ENCODE measurements at places on chromosomes 16 and 17. TPM values are rescaled to one million over a fixed set of nuclear protein-coding genes. Genes with fewer than 3 reads are reported as not detected.

GRCh38 chr16:25089351-25089750, 22.2 kb upstream of the LCMT1 start:
- H3K36me3 ChIP-seq = no peaks in the 10 kb centered on the region
- H3K4me1 ChIP-seq = no peaks in the 10 kb centered on the region
- no peak overlapping the region for H3K4me3 ChIP-seq
- no peaks in the 10 kb centered on the region for H3K27me3 ChIP-seq
- no peak overlapping the region for H3K27ac ChIP-seq

GRCh38 chr16:82497139-82497538, 129.6 kb upstream of the CDH13 start:
- H3K27ac ChIP-seq = no peak overlapping the region
- no peak overlapping the region for H3K4me3 ChIP-seq
- H3K4me1 ChIP-seq = no peaks in the 10 kb centered on the region

- no peaks in the 10 kb centered on the region for H3K36me3 ChIP-seq
- no peaks in the 10 kb centered on the region for H3K27me3 ChIP-seq
- no peak overlapping the region for H3K4me3 ChIP-seq
- DNase-seq = no peak
- H3K27ac ChIP-seq = no peak overlapping the region
Observed at GRCh38 chr17:7083592-7083991, 3.5 kb upstream of the CLEC10A start.

Gene ABCC3
- 156 TPM for total RNA-seq

Gene SDR42E1
- total RNA-seq = 15.0 TPM

DNA sequence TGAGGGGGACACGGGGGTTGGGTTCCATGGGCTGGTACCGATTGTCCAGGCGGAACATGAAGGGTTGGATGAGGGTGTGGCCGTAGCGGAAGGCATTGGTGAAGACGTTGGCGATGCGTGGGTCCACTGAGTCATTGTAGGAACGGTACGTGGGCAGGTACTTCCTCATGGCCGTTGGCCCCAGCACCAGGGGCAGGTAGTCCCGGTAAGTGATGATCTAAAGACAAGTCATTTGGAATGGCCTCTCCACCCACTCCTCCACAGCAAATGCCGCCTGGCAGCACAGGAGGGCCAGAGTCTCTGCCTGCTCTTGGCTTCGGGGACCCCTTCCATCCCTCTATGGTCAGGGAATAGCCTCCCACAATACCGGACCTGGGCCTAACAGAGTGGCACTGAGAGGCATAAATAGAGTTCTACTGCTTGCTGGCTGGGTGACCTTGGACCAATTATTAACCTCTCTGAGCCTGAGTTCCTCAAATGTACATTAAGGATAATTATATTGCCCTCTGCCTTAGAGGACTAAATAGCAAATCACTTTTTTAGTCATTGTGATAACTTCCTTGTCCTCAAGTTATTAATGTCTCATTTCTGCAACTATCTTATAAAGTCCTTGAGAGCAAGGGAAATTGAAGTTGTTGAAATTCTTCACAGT, 7.2 kb downstream of the MPO start:
- no peaks in the 10 kb centered on the region for H3K4me1 ChIP-seq
- H3K4me3 ChIP-seq = no peak overlapping the region
- H3K27me3 ChIP-seq = no peaks in the 10 kb centered on the region

- H3K36me3 ChIP-seq = no peaks in the 10 kb centered on the region
- H3K4me3 ChIP-seq = peak within 1 kb of the TSS; percentile 87
- peak within 1 kb of the TSS; percentile 59 for H3K27ac ChIP-seq
- peak; percentile 98 for DNase-seq
- no peaks in the 10 kb centered on the region for H3K27me3 ChIP-seq
Observed at GRCh38 chr16:84116720-84117493, at the start of gene MBTPS1. TSS of gene MBTPS1 (minus strand) at chr16:84116942. CDS start at chr16:84101783, 15,159 bp downstream.

GRCh38 chr16:49773534-49774475, 82.1 kb downstream of the ZNF423 start:
- H3K4me3 ChIP-seq = no peak overlapping the region
- H3K27me3 ChIP-seq = no peaks in the 10 kb centered on the region
- no peak for DNase-seq
- no peaks in the 10 kb centered on the region for H3K36me3 ChIP-seq
- no peaks in the 10 kb centered on the region for H3K4me1 ChIP-seq
- H3K27ac ChIP-seq = no peak overlapping the region

DNA sequence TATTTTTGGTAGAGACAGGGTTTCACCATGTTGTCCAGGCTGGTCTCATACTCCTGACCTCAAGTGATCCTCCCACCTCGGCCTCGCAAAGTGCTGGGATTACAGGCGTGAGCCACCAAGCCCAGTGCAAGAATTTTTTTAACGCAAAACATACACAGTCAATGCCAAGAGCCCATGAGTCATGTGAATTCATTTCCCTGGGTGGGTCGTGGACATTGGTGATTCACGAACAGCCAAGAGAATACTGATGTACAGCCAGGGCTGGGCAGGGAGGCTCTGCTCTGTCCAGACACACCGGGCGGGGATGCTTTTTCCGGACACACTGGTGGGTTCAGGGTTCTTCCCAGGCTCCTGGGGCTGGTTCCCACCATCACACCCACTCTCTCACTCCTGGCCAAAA, 17.7 kb downstream of the SLC38A8 start:
- H3K36me3 ChIP-seq = no peaks in the 10 kb centered on the region
- H3K27ac ChIP-seq = no peak overlapping the region
- H3K4me1 ChIP-seq = no peaks in the 10 kb centered on the region
- no peaks in the 10 kb centered on the region for H3K27me3 ChIP-seq
- H3K4me3 ChIP-seq = no peak overlapping the region
- no peak for DNase-seq

Gene FSCN2
- 3.8 TPM for total RNA-seq

DNA sequence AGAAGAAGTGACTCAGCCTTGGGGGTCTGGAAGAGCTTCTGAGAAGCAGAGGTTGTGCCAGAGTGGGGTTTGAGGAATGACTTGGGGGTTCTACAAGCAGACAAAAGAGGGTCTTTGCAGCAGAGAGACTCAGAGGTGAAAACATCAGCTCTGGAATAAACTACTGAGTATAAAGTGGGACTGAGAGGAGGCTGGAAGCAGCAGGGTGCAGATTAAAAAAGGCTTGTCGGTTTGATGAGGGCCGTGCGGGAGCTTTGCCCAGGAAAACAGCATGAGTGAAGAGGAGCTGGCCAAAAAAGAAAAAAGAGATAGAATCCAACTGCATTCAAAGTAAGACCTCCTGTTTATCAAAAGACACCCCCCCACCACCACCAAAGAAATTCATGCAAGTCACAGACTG, 13.1 kb upstream of the ACE start:
- H3K27ac ChIP-seq = no peak overlapping the region
- H3K4me1 ChIP-seq = no peaks in the 10 kb centered on the region
- no peak overlapping the region for H3K4me3 ChIP-seq
- H3K36me3 ChIP-seq = no peaks in the 10 kb centered on the region

GRCh38 chr17:15465045-15465701, 2.2 kb downstream of the CDRT4 start:
- H3K27ac ChIP-seq = no peak overlapping the region
- H3K4me3 ChIP-seq = no peak overlapping the region
- peaks cover 2% of the 10 kb centered on the region for H3K4me1 ChIP-seq
- H3K27me3 ChIP-seq = no peaks in the 10 kb centered on the region
- H3K36me3 ChIP-seq = no peaks in the 10 kb centered on the region
- DNase-seq = no peak

GRCh38 chr16:65114527-65114926, 7.3 kb downstream of the CDH11 start:
- H3K27me3 ChIP-seq = no peaks in the 10 kb centered on the region
- no peak for DNase-seq
- peaks cover 2% of the 10 kb centered on the region for H3K4me1 ChIP-seq
- H3K27ac ChIP-seq = no peak overlapping the region

DNA sequence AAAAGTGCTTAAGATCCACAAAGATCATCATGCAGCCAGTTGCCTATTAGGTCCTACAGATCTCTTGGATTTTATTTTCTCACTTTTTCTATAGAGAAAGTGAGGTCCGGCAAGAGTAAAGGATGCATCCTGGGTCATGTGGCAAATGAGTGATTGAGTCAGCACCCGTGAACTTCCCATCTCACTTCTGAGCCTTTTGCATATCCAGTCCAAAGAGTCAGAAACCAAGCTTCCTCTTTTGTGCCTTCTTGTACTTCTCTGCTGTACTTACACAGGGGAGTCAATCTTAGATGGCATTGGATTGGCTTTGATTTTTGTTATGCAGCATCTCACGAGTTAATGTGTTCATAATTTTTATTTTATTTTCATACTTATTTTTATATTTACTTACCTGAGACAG, 114.2 kb upstream of the IRX5 start:
- no peak for DNase-seq
- H3K36me3 ChIP-seq = no peaks in the 10 kb centered on the region
- no peaks in the 10 kb centered on the region for H3K27me3 ChIP-seq
- no peak overlapping the region for H3K4me3 ChIP-seq

GRCh38 chr17:13698832-13699231, 97.1 kb upstream of the HS3ST3A1 start:
- DNase-seq = no peak
- H3K27me3 ChIP-seq = no peaks in the 10 kb centered on the region
- no peaks in the 10 kb centered on the region for H3K36me3 ChIP-seq
- no peak overlapping the region for H3K27ac ChIP-seq
- no peaks in the 10 kb centered on the region for H3K4me1 ChIP-seq
- no peak overlapping the region for H3K4me3 ChIP-seq

DNA sequence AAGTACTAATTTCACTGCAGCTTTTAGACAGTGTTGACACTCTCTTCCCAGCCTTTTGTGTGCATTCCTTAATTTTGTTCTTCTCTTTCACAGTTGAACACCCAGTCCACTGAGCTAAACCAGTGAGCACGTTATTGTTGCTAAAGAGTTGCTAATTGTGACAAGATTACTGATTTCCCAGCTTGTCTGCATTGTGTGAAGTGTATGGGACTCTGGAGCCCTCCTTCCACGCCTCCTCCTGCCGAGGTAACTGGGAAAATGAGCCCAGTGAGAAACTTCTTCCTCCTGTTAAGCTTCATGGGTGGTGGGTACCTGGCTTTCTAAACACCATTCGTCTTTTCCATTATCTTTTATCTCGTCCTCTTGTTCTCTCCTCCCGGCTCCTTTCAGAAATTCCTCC, 29.8 kb upstream of the DNAH17 start:
- no peaks in the 10 kb centered on the region for H3K4me1 ChIP-seq
- no peak overlapping the region for H3K4me3 ChIP-seq
- no peak overlapping the region for H3K27ac ChIP-seq
- H3K27me3 ChIP-seq = no peaks in the 10 kb centered on the region
- H3K36me3 ChIP-seq = no peaks in the 10 kb centered on the region
- DNase-seq = no peak

DNA sequence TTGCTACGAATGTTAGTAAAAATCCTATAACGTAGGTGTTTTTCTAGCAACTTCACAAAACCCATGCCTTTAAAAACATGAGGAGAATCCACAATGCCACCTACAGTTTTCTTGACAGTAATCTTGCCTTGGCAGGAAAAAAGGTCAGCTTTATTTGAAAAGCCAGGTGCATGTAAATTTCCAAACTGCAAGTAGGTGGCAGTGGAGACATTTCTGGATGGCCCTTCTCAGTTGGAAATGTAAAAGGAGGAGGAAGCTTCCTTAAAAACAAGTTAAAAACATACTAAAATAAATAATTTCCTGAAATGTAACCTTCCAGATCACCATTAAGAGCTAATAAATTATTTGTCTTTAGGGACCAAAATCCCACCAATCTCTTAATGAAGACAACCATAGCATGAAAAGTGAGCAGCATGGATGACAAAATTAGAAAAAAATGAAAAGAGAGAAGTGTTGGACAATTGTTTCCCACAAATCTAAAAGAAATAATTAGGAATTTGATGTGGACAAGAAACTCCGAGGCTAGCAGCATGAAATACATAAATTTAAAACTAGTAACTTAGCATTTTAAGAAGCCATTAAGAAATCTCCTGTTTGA, 152.2 kb downstream of the SNX11 start:
- H3K27ac ChIP-seq = no peak overlapping the region
- H3K27me3 ChIP-seq = no peaks in the 10 kb centered on the region
- no peaks in the 10 kb centered on the region for H3K36me3 ChIP-seq
- H3K4me1 ChIP-seq = no peaks in the 10 kb centered on the region
- peak; percentile 45 for DNase-seq
- H3K4me3 ChIP-seq = no peak overlapping the region

DNA sequence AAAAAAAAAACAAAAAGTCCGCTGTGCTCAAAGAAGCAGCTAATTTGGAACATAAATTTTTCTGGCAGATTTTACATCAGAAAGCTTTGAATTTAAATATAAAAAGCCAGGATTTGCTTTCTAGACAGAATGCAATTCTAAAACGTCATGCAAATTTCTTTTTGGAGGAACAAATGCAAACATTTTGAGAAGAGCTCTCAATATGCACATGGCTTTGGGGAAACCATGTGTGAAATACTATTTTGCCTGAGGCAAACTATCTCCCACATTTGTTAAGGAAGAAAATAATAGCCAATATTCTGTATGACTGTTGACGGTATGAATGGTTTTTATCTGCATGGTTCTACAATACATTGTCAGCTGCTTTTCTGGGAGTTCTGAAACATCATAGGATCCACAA, 320.0 kb upstream of the PSMD7 start:
- no peak overlapping the region for H3K4me3 ChIP-seq
- no peak for DNase-seq
- H3K36me3 ChIP-seq = no peaks in the 10 kb centered on the region
- H3K27me3 ChIP-seq = no peaks in the 10 kb centered on the region
- H3K27ac ChIP-seq = no peak overlapping the region

Gene AOC3
- 40.6 TPM for total RNA-seq

Gene KRTAP9-2
- total RNA-seq = not detected

DNA sequence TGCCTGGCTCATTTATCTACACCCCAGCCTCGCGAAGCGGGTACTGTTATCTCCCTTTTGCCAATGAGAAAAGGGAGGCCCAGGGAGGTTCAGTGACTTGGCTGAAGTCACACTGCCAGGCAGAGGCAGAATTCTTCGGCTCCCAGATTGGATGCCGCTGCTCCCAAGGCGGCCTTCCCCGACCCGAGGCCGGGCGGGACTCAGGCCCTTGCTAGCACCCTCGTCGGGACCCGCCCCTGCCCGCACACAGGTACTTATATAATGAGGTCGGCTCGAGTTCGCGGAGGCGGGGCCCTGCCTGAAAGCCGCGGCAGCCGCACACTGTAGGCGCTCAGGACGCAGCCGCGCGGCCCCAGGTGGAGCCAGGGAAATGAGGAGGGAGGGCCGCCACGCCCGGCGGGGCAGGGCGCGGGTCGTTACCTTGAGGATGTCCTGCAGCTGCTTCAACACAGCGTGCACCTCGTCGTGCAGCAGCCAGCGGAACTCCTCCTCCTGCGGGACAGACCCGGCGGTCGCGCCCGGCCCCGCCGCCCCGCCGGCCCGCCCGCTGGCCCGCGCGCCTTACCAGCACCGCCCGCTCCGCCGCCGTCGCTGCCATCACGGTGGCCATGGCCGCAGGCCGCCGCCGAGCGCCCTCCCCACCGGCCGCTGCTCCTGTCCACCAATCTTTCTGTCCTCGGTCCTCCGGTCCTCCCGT, at the start of gene ROGDI:
TSS of gene ROGDI (minus strand) at position 672 of the 697 bp plus-strand sequence. CDS start at position 610, 62 bp downstream.
- H3K4me1 ChIP-seq = no peaks in the 10 kb centered on the region
- DNase-seq = peak; percentile 92
- H3K4me3 ChIP-seq = peak within 1 kb of the TSS; percentile 60
- no peaks in the 10 kb centered on the region for H3K36me3 ChIP-seq
- H3K27me3 ChIP-seq = no peaks in the 10 kb centered on the region

- H3K27ac ChIP-seq = no peak overlapping the region
- DNase-seq = no peak
- H3K4me1 ChIP-seq = peaks cover 2% of the 10 kb centered on the region
- no peaks in the 10 kb centered on the region for H3K27me3 ChIP-seq
- no peak overlapping the region for H3K4me3 ChIP-seq
Observed at GRCh38 chr16:57578521-57579360, 36.3 kb downstream of the ADGRG5 start.

Gene CTRB2
- not detected for total RNA-seq

- no peaks in the 10 kb centered on the region for H3K27me3 ChIP-seq
- H3K27ac ChIP-seq = no peak overlapping the region
- H3K36me3 ChIP-seq = no peaks in the 10 kb centered on the region
- H3K4me1 ChIP-seq = no peaks in the 10 kb centered on the region
- DNase-seq = peak; percentile 30
Observed at GRCh38 chr17:67289181-67289876, 44.3 kb upstream of the HELZ start.

Data from kidney (tissue), 22 donors.